ENCODE measurements at places on chromosomes 1 and 21. TPM values are rescaled to one million over a fixed set of nuclear protein-coding genes. Genes with fewer than 3 reads are reported as not detected.

GRCh38 chr1:157799996-157800395 lies 19.9 kb downstream of the FCRL1 start:
- no peak for DNase-seq

VWA1 gene
- polyA plus RNA-seq, result 27.5 TPM

DNA sequence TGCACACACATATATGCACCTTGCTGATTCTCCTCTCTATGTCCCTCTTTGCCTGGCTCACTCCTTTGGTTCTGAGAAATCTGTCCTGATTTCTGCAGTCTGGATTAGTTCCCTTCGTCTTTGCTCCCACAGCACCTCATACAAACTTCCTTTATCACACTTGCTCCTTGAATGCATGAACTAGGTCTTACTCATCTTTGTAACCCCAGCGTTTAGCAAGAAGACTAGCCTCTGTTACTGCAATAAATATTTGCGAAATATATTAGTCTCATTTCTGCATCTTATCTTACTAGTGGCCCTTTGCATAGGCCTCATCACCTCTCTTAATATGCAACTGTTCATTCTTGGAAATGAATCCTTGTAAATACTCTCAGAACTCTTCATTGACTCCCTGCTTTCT lies 11.4 kb downstream of the SMYD2 start:
- no peak for DNase-seq

DNA sequence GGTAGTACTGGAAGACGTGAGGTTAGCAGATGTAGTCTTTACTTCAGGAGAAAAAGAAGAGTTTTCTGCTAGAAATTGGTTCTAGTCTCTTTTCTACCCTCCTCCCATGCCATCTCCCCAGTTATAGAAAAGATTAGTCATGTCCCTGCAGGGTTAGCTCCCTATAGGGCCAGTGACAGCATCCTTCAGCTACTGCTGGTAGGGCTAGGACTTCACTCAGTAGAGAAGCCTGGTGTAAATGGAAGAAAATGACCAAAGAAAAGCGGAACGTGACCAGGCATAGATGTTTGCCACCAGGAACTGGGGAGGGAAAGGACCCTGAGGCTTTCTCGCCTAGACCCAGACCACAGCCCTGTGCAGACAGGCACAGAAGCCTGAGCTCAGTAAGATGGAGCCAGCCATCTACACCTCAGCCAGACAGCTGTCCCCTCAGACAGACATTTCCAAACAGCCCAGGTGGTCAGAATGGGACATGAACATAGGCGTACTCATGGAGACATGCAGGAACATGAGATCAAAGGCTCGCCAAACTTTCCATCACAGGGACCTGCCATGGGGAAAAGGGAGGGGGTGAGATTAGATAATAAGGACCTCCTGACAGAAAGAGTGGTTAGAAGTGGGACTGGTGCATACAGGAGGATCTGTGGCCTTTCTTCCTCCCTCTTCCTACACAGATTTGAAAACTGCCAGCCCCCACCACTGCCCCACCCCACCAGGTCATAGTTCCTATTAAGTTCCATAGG lies 23.5 kb upstream of the SLAMF9 start:
- no peak for DNase-seq

CRYAA gene
- polyA plus RNA-seq, result not detected

RNF186 gene
- not detected for polyA plus RNA-seq

PIK3R3 gene
- 15.4 TPM for polyA plus RNA-seq

GJA9 gene
- not detected for polyA plus RNA-seq

DNA sequence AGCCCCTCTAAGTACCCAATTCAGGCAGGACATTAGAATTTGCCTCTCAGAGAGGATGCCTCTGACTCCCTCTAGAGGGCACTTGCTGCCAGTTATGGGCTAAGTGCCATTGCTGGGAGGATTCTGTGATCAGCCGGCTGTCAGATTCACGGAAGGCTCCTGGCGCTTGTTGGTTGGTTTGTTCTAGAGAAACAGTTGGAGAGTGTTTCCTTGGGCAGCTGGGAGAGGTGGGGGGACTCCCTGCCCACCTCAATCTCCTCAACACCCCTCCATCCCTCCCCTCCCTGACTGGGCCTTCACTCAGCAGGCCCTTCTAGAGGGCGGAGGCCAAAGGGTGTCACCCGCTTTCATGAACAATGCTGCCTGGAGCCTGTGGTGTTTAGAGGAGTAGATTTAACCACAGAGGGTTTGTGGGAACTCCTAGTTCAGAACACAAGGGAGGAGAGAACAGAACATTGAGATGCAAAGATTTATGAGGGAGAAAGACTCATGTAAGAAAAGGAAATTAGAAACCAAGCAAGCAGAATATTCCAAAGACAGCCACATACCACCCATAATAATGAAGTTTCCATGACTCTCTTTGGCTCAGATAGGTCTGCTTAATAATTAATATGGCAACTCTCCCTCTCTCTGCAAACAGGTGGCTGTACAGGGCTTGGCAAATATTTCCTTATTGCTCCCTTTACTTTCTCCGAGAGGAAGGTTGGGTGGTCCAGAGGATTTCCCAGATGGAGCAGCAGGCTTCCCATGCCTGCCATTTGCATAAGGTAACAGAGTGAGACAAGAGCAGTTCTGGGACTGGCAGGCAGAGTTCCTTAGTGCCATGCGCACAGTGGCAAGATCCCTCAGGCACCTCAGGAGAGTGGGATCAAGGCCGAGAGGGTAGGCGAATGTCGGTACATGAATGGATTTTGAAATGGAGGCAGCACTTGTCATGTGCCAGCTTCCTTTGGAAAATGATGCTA lies 30.0 kb upstream of the ACP6 start:
- peak; percentile 62 for DNase-seq

GRCh38 chr1:86826856-86827255 lies 87.1 kb downstream of the SELENOF start:
- DNase-seq, result no peak

AIRE gene
- not detected for polyA plus RNA-seq

ZFYVE9 gene
- 2.6 TPM for polyA plus RNA-seq

DNA sequence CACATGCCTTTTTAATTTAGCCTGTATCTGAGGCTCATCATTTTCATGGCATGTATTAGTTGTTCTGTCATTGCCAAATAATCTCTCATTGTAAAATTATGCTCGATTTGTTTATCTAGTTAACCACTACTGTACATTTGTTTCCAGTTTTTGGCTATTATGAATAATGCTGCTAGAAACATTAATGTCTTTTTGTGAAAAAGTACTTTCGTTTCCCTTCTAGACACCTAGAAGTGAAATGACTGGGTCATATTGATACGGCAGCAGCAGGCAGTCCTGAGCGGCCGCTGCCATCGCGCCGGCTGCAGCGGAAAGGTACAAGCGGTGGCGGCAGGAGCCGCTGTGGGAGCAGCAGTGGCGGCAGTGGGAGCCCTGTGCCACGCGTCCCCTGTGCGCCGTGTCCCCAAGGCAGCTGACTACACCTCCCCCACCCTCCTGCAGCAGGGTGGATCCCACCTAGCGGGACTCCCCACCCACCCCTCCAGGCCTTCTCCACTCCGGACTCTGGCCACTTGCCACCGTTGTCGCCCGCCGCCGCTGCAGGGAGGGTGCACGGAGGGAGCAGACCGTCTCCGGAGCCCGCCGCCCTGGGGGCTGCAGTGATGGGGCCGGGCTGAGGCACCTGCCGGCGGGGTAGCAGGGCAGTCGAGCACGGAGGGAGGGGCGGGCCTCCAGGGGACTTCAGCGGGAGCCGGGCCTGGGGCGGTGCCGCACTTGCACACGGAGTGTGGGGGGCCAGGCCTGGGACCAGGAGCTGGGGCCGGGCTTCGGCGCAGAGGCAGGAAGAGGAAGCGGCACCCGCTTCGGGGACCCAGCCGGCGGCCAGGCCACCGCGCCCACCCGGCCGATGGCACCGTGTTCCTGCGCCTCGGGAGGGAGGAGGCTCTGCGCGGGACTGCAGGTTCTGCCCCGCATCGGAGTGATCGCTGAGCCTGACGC lies 66.8 kb upstream of the RGS7 start:
- peak; percentile 15 for DNase-seq
